ENCODE measurements at places on chromosomes 7 and 10.

GRCh38 chr10:51433949-51434475 lies 265.4 kb downstream of the CSTF2T start:
- DNase-seq, result no peak

GRCh38 chr7:156759579-156760202 lies 119.1 kb downstream of the RNF32 start:
- DNase-seq, result no peak

- DNase-seq, result no peak
Measured at GRCh38 chr10:131978851-131979250, 2.9 kb downstream of the BNIP3 start.

DNA sequence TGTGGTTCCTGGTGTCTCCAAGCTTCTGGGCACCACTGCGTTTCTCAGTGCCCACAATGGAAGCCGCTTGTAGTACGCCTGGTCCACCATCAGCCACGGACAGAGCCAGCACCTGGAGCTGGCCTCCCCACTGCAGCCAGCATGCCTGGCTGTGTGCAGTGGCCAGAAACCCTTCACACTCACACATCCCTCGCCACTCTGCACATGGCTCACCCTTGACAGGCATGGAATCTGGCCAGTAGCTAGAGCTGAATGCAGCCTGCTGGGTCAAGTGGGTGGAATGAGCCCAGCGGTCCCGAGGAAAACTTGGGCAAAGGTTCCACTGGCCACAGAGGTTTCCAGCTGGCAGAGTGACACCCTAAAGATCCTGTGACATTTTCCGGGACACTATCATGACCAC lies 146.0 kb upstream of the ADO start:
- DNase-seq, result no peak

DNA sequence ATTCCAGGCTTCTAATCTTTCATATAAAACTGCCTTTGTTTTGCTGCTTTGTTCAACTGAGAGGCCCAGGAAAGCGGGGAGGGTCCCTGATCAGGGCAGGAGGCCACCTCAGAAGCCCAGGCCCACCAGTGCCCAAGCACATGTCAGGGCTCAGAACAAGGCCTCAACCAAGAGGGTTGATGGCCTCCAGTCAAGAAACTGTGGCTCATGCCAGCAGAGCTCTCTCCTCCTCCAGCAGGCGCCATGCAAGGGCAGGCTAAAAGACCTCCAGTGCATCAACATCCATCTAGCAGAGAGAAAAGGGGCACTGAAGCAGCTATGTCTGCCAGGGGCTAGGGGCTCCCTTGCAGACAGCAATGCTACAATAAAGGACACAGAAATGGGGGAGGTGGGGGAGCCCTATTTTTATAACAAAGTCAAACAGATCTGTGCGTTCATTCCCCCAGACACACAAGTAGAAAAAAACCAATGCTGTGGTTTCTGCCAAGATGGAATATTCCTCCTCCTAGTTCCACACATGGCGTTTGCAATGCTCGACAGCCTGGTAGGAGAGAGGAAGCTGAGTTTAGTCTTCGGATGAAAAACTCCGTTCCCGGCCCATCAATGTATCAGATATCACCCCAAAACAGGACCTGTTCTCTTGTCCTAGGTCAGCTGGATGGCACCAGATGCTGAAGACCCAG lies 34.0 kb downstream of the PSAP start:
- DNase-seq, result no peak

DNA sequence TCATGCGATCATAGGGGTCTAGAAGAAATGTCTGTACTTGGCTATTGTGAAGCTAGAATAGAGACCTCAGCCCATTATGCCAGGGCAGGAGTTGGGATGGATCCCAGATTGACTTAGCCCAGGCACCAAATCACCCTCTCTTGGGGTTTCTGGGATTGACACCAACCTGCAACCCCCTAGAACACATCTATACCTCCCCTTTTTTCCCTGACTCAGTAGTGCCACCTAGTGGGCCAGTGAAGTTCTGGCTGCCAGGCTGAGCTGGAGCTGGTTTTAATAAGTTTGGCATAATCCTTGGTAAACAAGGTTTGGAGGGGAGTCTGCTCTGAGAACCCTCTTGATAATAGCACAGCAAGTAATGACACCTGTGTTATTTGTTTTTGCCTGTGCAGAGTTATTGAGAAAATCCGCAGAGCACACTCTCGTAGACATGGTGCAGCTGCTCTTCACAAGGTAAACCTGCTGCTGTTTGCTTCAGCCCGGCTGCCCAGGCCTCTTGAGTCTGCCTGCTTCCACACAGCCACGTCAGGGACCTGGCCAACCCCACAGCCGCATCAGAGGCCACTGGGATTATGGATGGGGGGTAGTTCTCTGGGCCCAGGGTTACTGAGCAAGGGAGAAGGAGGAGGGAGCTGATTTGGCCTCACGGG lies 43.3 kb upstream of the NFKB2 start:
- DNase-seq, result peak; percentile 22

DNA sequence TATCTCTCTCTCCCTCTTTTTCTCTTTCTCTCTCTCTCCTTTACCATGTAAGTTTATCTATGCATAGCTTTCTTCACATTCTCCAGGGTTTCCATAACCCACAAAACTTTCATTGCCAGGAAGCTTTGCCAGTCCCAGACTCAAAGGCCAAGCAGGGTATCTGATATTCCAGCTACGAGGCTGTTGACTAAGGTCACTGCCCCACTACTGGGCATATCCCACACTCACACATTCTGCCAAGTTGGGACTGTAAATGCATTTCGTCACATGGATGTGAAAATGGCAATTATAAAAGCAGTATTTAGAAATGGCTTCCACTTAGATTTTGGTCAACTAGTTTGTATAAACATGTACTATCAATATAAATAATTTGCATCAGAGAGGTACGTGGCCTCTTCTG lies 43.3 kb upstream of the SEPTIN7 start:
- no peak for DNase-seq

DNA sequence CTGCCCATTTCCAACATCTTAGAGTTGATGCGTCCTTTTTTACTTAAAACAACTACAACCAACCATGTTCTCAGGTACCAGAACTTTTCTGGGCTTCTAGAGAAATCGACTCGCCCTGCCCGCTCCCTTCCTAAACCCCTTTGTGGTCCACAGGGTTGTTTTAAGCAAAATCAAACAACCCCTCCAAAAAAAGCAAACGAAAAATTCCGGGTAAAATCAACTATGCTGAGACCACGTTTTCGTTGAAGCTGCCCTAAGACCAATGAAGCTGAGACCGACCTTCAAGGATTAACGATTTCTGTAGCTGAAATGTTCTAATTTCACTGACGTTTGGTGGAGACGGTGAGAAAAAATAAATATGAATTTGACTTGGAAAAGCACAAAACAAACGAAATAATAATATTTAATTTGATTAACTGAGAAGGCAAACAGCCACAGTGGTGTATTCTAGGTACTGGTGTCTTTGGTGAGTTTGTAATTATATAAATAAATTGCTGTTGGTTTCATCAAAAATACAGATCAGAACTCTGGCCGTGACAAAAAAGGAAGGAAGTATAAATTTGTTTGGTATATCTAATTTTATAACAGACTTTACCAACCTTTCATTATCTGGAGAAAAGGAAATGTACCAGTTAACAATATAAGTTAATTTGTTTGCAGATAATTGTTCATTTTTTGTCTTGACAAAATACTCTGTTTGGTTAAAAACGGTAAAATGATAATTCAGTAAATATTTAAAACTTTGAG lies 4.7 kb upstream of the IGF2BP3 start:
- DNase-seq, result no peak

DNA sequence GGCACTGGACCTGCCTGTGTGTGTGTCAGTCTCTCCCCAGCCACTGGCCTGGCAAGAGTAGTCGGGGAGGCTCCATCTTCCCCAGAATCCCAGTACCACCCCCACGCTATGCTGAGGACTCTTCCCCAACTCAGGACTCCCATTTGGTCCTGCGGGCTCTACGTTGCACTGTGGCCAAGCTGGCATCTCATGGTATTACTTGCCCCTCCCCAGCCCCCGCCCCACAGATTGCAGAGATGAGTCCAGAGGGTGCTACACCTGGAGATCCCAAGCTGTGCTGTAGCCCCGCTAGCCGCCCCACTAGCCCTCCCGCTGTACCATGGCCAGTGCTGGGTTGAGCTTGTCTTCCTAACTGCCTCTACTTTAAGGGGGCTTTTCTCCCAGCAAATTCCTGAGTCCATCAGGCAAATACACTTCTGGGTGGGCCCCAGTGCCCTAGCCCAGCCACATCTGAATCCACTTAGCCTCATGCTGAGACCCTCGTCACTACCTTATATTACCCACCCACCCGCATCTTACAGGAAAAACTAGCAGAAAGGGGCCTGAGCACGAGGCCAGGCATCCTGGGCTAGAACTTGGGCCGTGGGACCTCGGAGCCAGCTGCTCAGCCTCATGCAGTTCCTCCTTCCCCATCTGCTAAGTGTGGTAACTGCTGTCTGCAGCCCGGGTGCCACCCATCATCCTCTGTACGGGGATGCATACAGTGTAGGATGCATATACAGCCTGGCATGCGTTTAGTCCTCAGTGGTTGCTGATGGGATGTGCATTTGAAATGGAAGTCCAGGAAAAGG lies 65.8 kb upstream of the CACUL1 start:
- no peak for DNase-seq

GRCh38 chr7:1026721-1027161 lies 17.6 kb upstream of the GPR146 start:
- no peak for DNase-seq

- DNase-seq, result no peak
Measured at GRCh38 chr7:111511845-111512244, 50.4 kb downstream of the IMMP2L start.

DNA sequence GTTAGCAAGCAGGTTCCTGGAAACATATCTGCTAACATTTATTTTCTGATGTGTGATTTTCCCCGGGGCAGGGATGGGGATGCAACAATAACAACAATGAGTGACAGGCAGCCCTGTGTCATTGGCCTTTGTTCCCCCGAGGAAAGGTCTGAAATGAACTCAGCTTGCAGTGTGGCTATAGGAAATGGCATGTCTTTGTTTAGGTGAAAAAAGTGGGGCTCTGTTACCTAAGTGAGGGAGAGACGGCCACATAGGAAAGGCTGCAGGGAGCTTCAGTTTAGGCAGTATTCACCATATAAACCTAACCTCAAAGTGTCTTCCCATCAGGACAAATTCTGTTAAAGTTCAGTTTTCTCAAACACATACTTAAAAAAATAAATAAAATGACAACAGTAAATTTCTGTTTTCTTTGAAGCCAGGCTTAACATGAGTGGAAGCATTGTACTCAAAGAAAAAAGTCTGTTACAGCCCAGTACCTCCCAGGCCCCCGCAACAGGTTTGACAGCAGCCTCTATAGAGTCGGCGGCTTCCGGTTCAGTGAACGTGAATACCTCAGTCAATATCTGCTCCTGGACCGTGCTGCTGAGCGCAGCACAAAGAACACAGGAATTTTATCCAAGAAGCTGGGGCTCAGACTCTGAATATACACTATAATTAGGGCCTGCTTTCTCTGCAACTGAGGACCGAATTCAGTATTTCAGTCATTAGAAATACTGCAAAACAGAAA lies 168.3 kb downstream of the GLI3 start:
- no peak for DNase-seq

- no peak for DNase-seq
Measured at GRCh38 chr7:85673876-85674275, 487.0 kb upstream of the SEMA3D start.

GRCh38 chr7:34552502-34552901 lies 105.5 kb upstream of the NPSR1 start:
- no peak for DNase-seq

DNA sequence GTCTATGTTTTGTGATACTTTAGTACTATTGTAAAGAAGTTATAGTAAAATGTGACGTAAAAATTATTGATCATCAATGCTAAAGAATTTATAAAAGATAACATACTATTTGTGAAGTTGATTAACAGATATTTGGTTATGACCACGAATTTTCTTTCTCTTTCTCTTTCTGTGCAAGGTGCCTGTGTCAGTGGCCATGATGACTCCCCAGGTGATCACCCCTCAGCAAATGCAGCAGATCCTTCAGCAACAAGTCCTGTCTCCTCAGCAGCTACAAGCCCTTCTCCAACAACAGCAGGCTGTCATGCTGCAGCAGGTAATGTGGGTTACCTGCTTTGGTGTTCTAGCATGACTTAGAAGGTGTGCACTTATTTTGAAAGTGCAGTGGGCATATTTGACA lies 213.7 kb downstream of the FOXP2 start:
- DNase-seq, result no peak

- no peak for DNase-seq
Measured at GRCh38 chr10:43123361-43124093, 14.7 kb upstream of the CSGALNACT2 start.

GRCh38 chr7:80054356-80054755 lies 80.3 kb upstream of the GNAI1 start:
- DNase-seq, result peak; percentile 29

- DNase-seq, result no peak
Measured at GRCh38 chr10:45625879-45626278, 46.7 kb downstream of the ZFAND4 start.

GRCh38 chr10:54797636-54798321 lies 3.3 kb downstream of the PCDH15 start:
- DNase-seq, result no peak

- no peak for DNase-seq
Measured at GRCh38 chr10:45155784-45156183, 155.1 kb downstream of the ZNF22 start.

DNA sequence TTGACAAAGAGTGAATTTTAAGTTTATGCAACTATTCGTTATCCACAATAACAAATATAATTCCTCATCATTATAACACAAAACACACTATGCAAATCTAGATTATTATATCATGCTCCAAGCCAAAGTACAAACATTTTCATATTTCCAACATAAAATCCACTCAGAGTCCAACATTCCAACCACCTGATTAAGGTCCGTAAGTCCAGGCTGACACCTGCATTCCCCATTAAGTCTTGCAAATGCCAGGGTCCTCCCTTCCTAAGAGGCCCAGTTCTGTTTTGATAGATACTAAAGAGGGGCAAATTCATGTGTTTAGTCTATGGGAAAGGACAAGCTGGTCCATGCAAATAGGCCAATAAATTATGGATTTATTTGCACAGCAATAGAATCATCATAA lies 206.1 kb downstream of the POU6F2 start:
- DNase-seq, result no peak

DNA sequence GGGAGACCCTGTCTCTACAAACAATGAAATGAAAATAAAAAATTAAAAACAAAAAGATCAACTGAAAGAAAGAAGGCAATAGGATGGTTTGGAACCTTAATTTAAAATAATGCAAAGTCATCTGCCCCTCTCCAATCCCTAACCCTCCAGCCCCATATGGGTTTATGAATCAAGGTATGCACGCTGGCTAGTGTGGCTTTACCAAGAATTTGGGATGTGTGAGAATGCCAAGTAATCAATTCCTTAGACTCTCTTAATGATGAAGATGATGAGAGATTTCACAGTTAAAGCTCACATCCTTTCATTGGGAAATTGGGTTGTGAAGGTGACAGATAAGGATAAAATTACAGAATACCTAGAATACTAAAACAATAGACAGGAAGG lies 147.1 kb upstream of the AOAH start:
- DNase-seq, result no peak

GRCh38 chr7:98359395-98359794 lies 41.5 kb downstream of the BAIAP2L1 start:
- DNase-seq, result no peak

- no peak for DNase-seq
Measured at GRCh38 chr10:380313-380940, 245.2 kb downstream of the ZMYND11 start.

Measured in AG09319 (cell line).